ENCODE measurements at places on chromosomes 7 and 10.

DNA sequence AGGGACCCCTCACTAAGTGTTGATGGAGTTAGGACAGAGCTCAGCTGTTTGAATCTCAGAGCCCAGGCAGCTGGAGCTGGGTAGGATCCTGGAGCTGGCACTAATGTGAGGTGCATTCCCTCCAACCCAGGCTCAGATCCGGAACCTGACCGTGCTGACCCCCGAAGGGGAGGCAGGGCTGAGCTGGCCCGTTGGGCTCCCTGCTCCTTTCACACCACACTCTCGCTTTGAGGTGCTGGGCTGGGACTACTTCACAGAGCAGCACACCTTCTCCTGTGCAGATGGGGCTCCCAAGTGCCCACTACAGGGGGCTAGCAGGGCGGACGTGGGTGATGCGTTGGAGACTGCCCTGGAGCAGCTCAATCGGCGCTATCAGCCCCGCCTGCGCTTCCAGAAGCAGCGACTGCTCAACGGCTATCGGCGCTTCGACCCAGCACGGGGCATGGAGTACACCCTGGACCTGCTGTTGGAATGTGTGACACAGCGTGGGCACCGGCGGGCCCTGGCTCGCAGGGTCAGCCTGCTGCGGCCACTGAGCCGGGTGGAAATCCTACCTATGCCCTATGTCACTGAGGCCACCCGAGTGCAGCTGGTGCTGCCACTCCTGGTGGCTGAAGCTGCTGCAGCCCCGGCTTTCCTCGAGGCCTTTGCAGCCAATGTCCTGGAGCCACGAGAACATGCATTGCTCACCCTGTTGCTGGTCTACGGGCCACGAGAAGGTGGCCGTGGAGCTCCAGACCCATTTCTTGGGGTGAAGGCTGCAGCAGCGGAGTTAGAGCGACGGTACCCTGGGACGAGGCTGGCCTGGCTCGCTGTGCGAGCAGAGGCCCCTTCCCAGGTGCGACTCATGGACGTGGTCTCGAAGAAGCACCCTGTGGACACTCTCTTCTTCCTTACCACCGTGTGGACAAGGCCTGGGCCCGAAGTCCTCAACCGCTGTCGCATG lies 5.2 kb downstream of the CHPF2 start:
- no peak for DNase-seq

GRCh38 chr7:82166260-82167015 lies 277.1 kb downstream of the CACNA2D1 start:
- no peak for DNase-seq

DNA sequence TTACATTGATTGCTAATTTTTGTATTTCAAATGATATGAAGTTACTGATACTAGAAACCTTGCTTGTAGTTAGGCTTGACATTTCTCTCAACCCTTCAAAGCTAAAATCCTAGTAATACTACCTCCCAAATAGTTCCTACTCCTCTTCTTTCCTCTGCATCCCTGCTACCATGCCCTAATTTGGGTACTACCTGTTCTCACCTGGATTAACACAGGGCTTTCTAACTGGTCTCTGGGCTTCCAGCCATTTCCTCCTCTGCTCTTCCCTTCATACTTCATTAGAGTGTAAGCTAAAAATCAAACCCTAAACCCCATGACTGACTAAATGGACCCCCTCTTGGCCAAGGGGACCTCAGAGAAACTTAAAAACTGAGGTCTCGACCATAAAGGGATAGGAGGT lies 112.4 kb downstream of the CHCHD3 start:
- DNase-seq = no peak

DNA sequence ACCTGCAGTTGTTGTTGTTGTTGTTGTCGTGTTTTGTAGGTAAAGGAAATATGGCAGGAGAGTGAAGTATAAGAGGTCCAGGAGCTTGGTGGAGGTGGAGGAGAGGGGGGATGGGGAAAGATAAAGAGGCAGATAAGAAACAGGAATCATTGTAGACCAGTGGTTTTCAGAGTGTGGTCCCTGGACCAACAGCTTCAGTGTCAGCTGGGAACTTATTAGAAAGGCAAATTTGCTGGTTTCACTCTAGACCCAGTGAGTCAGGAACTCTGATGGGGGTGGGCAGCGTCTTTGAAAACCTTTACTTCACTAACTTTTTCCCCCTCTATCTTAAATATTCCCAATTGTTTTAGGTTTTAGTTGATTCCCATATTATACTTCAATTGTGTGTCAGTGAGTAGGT lies 241.5 kb downstream of the AUTS2 start:
- no peak for DNase-seq

DNA sequence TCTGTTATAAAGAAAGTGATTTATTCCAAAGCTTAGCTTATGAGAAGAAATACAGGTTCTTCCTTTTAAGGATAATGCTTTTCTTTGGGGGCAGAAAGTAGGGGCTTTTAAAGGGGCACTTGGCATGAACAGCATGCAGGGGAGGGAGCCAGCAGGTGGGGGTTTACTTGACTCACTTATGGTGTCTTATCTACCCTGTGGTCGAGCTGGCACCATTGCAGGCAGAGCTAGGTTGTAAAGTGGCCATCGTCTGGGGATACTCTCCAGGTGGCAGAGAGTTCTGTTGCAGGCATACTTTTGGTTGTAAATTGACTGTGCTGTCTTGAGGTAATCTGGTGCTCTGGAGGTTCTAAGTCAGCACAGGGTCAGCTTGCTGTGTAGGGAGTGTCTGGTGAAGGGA lies 26.3 kb upstream of the IFRD1 start:
- DNase-seq = no peak

DNA sequence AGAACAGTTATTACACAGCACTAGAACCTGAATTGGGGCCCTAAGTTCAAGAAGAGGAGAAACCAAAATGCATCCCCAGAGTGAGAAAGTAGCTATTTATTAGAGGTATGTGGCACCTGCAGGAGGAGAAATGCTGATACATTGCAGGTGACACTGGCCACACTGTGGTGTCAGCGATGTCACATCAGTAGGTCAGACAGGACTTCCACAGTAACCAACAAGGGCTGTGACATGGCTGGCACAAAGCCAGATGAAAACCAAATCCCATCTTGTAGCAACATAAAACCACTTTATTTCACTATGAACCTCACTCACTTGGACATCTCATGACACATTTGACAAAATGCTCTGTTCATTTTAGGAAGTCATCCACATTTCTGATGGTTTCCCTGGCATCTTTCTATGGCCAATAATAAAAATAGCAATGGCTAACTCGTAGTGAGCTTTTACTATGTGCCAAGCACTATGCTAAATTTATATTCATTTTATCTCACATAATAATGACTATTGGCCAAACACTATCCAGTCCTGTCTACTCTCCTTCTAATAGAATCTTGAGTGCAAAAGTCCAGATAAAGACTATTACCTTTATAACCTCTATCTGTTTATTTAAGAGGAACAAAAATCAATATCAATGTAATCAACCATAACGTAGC lies 154.2 kb downstream of the TSPAN12 start:
- no peak for DNase-seq

DNA sequence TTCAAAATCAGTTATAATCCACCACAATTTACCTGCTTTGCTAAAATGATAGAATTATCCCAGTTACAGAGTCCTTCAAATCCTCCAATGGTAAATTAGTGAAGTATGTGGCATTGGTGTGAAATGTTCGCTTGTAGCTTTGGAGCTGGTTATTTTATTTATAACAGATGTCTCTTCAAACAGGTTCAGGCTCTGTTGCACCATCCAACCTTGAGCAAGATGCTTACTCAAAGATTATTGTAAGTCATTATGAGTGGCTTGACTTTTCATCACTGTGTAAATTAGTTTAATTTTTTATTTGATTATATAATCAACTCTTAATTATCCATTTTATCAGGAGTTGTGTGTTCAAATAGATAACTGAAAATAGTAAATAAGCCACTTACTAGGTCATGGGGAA lies 99.4 kb downstream of the BTRC start:
- DNase-seq = no peak

- DNase-seq = no peak
Observed at GRCh38 chr7:33669251-33669670, 236.1 kb upstream of the BMPER start.

DNA sequence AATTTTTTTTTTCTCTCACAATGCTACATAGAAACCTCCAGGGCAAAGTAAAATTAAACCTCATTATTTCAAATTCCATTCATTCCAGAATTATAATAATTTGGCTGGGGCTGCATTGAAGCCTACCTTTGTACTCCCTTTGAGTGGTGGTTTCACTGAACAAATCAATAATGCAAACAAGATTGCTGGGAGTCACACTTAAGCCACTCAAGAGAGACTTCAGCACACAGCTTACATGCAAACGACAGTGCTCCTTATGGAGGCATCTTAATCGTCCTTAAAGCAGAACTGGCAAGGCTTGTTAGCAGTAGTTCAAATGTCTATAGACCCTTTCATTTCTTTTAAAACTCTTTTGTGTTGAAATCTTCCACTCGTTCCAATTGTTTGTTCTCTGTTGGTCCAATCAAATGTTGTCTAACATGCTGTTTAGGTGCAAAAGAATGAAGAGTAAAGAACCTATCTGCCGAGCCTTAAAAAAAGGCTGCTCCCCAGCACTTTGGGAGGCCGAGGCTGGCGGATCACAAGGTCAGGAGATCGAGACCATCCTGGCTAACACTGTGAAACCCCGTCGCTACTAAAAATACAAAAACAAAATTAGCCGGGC lies 294.9 kb downstream of the FGFR2 start:
- DNase-seq = peak; percentile 93

- no peak for DNase-seq
Observed at GRCh38 chr7:115297656-115298055, 375.8 kb downstream of the MDFIC start.

GRCh38 chr7:18390535-18390907 lies 105.0 kb upstream of the HDAC9 start:
- no peak for DNase-seq

DNA sequence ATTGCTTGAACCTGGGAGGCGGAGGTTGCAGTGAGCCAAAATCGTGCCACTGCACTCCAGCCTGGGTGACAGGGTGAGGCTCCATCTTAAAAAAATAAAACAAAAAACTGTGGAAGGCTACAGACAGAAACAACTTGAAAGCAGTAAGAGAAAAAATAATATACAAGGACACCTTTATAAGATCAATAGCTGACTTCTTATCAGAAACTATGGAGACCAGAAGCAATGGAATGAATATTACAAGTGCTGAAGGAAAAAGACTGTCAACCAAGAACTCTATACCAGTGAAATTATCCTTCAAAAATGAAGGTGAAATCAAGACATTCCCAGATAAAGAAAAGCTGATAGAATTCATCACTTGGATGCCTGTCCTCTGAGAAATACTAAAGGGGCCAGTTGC lies 49.0 kb downstream of the RBAK start:
- DNase-seq = no peak

GRCh38 chr10:96585736-96586418 lies 935 bp downstream of the TM9SF3 start:
- DNase-seq = no peak

DNA sequence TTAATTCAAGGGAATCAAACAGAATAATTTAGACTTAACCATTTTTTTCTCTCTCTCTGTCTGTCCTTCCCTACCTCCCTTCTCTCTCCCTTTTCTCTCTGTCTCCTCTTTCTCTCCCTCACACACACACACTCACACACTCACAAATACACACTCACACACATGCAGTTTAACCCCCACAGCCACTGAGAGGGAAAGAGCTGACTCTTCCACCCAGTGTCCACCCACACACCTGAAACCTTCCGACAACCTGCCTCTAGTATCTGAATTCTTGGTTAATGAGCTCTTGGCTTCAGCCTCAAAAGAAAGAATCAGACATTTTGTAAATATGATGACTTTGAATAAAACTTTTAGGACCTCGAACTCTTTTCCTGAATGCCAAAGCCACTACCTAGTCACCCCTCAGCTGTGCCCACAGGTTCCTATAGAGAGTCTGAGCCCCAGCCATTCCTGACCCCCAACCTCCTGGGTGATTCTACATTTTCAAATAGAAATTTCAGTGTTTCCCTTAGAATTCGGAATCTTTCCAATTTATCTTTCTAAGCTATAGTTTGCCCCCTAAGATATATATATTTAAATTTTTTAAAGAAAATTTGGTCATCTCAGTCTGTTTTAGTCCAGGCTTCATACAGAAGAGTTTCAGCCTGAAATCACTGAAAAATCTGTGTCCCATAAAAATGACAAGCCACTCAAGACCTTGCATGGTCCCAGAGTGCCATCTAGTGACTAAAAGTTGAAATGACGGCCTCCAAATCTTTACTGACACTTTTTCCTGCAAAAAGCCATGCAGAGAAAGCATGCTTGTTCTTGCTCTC lies 202.8 kb downstream of the IPMK start:
- DNase-seq = no peak

DNA sequence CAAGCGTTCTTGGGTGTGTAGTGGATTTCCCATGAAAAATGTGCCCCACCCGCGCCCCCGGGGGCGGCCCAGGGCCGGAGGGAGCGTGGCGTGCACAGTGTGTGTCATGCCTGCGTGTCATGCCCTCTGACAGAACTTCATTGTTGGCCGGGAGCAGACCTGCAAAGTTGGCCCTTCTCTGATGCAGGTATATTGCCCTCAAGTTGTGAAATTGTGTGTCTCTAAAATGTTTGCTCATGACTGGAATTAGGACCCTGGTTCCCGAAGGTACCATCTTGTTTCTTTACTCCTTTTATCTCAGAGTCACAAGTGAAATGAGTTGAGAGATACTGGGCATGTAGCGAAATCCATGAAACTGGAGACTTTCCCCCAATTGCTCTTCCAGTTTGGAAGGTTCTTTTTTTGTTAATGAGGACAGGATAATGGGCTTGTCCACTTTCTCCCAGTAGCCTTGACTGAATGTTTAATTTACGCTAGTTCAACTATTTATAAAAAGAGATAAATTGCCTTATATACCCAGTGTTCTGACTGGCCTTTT lies 26.2 kb downstream of the ADK start:
- no peak for DNase-seq

DNA sequence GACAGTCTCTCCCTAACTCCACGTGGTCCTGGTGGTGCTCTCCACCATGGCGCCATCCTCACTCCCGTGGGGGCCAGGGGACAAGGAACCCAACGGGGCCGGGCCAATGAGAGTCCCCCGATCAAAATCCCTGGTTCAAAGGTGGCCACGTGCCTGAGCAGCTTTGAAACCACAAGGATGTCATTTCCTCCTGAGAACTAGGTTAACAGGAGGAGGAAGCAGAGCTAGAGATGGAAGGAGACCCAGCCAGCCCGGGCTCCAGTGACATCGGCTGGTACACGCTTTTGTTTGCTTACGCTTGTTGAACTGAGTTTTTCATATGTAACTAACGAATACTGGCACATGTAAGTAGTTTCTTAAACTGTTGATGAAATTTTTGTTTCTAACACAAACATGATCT lies 61.7 kb downstream of the PRPF18 start:
- no peak for DNase-seq

DNA sequence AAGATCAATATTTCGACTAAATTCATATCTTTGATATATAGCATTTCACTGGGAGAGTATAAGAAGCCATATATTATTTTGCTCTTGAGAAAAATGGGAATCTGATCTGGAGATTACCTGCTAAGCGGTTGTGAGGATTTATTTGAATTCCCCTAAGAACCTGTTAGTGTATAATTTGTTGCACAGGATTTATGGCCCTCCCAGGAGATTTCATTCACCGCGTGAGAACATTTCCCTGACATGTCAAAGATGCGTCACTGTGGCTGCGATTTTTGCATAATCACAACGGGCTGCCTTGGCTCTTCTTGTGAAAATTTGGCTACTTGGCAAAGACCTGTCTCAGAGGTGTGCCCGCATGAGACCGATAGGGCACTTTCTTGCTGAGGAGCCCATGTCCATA lies 184.7 kb upstream of the PFKP start:
- no peak for DNase-seq
